ENCODE measurements at places on chromosomes 13 and 19. TPM values are rescaled to one million over a fixed set of nuclear protein-coding genes. Genes with fewer than 3 reads are reported as not detected.

SPACA4 gene
- 0.14 TPM for total RNA-seq

MFSD12 gene
- 114 TPM for total RNA-seq

SLITRK6 gene
- total RNA-seq, result 0.28 TPM

CYP4F2 gene
- not detected for total RNA-seq

C19orf47 gene
- total RNA-seq, result 4.8 TPM

ZSWIM9 gene
- total RNA-seq, result 1.4 TPM
